ENCODE measurements at places on chromosomes 3 and 15. TPM values are rescaled to one million over a fixed set of nuclear protein-coding genes. Genes with fewer than 3 reads are reported as not detected.

Gene NRROS
- 0.29 TPM for total RNA-seq

Gene CATSPER2
- 4.0 TPM for total RNA-seq

DNA sequence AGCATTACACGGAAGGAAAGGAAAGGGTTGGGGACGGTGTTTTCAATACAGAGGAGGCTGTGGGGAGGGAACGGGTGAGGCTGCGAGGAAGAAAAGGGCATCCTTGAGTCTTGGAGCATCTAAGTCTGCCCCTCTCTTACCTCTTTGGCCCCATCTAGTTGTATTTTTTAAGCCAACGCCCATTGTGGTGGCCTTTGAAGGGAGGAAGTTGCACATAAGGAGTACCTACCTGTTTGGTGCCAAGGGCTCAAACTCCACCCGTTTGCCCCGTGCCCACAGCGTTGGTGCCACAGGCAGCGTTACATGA is 146.1 kb upstream of the UMPS start:
- DNase-seq: no peak

DNA sequence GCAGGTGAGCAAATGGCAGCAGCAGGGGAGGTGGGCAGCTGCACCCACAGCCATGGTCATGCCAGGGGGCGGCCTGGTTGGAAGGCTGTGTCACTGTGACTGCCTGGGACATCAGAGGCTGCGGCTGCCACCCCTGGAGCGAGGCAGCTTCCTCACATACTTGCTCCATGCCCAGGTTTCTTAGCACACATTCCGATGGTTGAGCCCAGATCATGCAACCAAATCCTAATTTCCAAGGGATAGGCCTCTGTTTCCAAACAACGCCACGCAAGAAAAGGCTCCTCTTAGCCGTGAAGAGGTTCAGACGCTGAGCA is 11.6 kb upstream of the NRROS start:
- no peak for DNase-seq

Data from PC-3 (cell line).